ENCODE measurements at places on chromosomes 2 and 18.

- DNase-seq = no peak
Measured at GRCh38 chr2:170362871-170363631, 185.1 kb downstream of the MYO3B start.

- peak; percentile 15 for DNase-seq
Measured at GRCh38 chr2:25042321-25043240, 705 bp downstream of the EFR3B start.

DNA sequence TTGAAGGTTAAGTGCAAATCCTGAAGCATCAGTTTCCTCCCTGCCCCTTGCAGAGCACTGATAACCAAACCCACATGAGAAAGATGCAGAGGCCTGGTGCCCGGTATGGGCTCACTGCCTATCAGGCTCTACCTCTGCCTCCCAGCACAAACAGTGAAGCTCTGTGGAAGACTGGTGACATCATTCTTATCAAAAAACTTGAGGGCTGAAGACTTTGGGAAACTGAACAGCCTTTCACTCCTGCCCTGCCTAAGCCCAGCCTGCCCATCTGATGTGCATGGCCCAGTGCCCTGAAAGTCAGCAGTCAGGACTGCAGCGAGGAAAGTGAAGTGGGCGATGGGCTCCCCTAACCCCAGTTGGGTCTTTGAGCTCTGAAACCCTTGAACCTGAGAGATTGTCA is 174.8 kb upstream of the ARL4C start:
- no peak for DNase-seq

- DNase-seq = no peak
Measured at GRCh38 chr18:58894930-58895329, 30.3 kb downstream of the ZNF532 start.

GRCh38 chr2:134301099-134301927 is 47.4 kb downstream of the MGAT5 start:
- DNase-seq = no peak

- DNase-seq = no peak
Measured at GRCh38 chr2:61549546-61549945, 11.4 kb upstream of the XPO1 start.

DNA sequence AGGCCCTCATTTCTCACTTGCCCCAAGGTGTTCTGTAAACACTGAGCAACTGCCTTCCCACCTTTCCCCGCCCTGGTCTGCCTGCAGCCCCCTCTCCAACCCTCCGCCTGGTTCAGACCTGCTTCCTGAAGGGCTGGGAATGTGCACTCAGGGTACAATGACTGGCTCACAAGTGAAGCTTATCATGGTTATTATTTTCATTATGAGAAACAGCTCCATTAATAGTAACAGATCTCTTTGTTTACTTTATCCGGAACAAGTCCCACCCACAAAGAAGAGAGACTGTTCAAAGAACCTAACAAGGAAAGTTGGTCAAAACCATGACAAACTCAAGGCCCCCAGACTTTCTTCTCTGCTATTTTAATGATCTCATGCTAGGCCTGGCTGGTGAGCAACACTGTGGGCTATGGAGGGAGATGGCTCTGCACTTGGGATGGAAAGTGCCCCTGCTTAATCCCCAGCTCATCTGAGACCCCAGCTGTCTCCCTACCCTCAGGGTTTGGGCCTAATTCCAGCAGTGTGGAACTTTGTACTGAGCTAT is 36.7 kb downstream of the ARHGAP25 start:
- no peak for DNase-seq

- no peak for DNase-seq
Measured at GRCh38 chr2:216838151-216838550, 21.7 kb downstream of the TNP1 start.

GRCh38 chr2:202671317-202672035 is 36.7 kb downstream of the FAM117B start:
- no peak for DNase-seq

GRCh38 chr18:44691148-44691925 is 10.6 kb downstream of the SETBP1 start:
- DNase-seq = no peak

DNA sequence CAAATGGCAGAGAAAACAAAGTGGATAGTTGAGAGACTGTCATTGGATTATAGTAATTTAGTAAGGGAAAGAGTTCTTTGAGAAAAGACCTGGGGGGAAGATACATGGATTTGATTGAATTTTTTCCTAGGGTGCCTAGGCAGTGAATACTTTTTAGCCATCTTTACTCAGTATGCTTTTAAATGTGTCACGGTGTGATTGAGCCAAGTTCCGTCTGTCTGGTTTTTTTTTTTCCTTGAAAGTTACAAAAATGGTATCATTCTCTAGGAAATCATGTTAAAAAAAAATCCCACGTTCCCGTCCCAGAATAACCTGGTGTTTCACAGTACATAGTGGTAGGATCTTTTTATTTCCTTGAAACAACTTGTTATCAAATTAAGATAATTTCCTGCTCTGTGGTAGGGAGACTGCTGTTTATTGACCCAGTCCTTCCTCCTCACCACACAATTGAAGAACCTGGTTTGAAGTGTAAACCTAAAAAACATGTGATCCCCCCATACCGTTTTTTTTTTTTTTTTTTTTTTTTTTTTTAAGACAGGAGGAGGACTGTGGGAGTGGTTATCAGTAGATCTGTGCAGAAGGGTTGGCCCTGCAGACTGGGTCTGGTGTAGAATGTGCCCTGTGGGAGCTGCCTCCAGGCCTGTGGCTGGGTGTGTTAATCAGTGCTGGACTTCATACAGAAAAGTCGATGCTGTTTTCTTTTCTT is 55.1 kb downstream of the DGKD start:
- DNase-seq = no peak

DNA sequence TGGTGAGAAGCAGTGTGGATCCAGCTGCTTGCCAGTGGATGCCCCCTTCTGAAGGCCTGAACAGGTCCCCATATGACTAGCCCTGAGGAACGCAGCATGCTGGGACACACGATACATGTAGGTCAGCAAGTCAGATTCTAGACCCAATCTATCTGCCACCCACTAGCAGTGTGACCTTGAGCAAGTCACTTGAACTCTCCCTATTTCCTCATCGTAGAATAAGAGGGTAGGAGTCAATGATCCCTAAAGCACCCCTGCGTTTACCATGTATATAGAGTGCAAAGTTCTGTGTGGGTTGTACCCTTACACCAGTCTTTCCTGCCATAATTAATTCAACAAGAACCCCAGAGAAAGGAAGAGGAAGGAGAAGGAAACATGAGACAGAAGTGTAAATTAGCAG is 123.7 kb downstream of the GALNT14 start:
- DNase-seq = peak; percentile 78

- DNase-seq = no peak
Measured at GRCh38 chr2:224769489-224769888, 53.3 kb upstream of the CCDC195 start.

- no peak for DNase-seq
Measured at GRCh38 chr2:164080486-164080885, 344.7 kb upstream of the FIGN start.

DNA sequence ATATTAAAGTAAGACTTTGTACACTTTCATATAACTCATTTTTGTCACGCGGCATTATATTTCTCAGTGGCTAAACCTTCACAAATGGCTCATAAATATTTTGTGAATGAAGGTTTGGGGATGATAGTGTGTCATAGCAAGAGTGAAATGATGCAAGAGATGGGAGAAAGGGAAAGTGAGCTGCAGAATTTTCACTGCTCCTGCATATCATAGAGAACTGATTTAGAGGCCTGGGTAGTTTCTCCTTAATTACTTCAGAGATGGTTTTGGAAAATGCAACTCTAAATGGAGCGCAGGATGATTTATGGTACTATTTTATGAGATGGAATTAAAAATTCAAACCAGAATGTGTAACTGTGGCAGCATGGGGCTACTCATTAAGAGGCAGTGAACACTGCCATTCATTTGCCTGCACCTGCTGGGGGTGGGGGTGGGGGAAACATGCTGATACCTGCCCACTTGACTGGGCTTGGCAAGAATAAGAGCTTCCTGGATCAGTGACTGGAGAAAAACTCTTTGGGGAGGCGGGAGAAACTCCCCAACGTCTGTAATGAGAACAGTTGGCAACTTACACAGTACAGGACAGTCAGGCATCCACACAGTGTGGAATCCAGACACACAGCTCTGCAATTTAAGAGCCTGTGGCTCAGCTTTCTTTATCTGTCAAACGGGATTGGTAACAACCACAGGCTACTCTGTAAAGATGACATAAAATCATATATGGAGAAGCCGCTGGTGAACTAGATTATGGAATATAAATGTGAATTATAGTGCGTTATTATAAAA is 941.9 kb downstream of the SLC4A3 start:
- no peak for DNase-seq

GRCh38 chr2:224601923-224602322 is 16.8 kb upstream of the CUL3 start:
- no peak for DNase-seq
